ENCODE measurements at places on chromosomes 2 and 18.

DNA sequence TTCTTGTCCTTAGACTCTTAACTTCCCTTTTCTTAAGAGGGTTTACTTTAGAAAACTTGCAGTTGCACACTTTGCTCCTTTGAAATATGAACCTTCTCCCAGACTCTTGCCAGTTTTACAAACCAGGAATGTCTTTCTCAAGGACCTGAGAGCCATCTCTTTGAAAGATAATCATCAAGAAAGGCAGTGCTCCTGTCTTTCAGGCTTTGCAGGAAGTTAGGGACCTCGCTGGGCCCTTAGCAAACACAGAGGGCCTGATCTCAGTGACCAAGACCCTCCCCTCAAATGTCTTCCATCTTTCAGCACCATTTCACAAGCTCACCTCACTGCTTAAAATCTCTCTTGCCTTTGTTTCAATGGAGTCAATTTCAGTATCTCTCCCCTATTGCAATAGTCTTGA lies 32.0 kb upstream of the NYAP2 start:
- DNase-seq: no peak

- no peak for DNase-seq
Measured at GRCh38 chr2:138474100-138474825, 27.3 kb upstream of the SPOPL start.

GRCh38 chr2:36413218-36413617 lies 57.6 kb downstream of the CRIM1 start:
- no peak for DNase-seq

GRCh38 chr18:321865-322467 lies 54.1 kb upstream of the THOC1 start:
- no peak for DNase-seq

DNA sequence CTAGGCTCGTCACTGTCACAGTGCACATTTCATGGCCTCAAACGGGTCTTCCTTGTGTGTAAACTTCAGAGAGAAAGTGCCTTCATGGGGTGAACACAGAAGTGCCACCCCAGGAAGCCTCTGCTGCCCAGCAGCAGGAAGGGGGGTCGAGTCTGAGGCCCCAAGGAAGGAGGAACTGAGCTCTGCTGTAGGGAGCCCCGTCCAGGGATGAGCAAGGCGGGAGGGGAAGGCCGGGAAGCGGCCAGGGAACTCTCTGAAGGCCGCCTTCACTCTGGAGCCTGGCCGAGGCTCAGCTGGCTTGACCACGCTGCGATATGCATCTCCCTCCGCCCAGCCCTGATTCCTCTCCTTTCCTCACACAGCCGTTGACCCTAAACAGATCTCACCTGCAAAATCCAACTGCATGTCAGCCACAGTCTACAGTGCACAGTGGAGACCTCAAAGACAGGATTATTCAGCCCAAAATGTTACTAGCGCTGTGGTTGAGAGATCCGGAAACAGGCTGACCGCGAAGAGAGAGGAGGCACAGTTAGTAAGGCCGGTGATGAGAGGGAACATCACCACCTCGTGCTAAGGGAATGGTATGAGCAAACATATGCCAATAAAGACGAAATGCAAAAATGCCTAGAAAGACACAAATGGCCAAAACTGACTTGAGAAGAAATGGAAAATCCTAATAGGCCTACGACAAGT lies 34.2 kb upstream of the CTDP1 start:
- no peak for DNase-seq

- no peak for DNase-seq
Measured at GRCh38 chr2:181103659-181104058, 123.3 kb downstream of the UBE2E3 start.

DNA sequence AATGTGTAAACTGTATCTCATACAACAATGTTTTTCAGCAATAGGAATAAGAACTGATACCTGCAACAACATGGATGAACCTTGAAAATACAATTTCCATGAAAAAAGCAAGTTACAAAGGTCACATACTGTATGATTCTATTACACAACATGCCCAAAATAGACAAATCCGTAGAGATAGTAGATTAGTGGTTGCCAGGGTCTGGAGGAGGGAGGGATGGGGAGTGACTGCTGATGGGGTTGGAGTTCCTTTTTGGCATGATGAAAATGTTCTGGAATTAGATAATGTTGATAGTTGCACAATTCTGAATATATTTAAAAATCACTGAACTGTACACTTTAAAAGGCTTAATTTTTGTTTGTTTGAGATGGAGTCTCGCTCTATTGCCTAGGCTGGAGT lies 33.8 kb downstream of the UBXN4 start:
- no peak for DNase-seq

- DNase-seq: no peak
Measured at GRCh38 chr2:54370405-54371104, 85.6 kb upstream of the SPTBN1 start.

- no peak for DNase-seq
Measured at GRCh38 chr2:177604271-177605065, 211.9 kb downstream of the AGPS start.

GRCh38 chr18:78080761-78081160 lies 831.1 kb downstream of the GALR1 start:
- DNase-seq: no peak

DNA sequence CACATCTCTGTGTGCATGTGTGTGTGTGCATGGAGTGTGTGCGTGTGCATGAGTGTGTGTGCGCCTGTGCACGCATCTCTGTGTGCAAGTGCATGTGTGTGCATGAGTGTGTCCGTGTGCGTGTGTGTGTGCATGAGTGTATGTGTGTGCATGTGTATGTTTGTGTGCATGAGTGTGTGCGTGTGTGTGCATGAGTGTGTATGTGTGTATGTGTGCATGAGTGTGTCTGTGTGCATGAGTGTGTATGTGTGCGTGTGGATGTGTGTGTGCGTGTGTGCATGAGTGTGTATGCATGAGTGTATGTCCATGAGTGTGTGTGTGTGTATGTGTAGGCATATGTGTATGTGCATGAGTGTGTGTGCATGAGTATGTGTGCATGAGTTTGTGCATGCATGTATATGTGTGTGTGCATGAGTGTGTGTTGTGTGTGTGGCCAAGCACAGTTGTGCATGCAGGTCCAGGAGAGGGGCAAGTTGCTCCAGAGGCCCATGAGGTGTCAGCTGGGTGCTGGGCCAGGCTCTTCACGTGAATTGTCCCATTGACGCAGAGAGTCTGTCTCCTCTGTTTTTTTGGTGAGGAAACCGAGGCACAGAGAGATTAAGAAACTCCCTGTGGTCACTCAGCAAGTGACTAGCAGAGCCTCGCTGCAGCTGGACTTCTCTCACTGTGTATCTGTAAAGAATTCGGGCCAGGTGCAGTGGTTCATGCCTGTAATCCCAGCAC lies 75.5 kb downstream of the ASB1 start:
- no peak for DNase-seq

- DNase-seq: no peak
Measured at GRCh38 chr2:152354069-152354755, 19.2 kb downstream of the FMNL2 start.

Measured in stimulated activated CD4-positive, alpha-beta T cell treated with anti-CD3 and anti-CD28 coated beads, Interleukin-4, amount 100 ng/mL, for 48 hours (primary cell).